ENCODE measurements at places on chromosomes 6 and 20. TPM values are rescaled to one million over a fixed set of nuclear protein-coding genes. Genes with fewer than 3 reads are reported as not detected.

Gene ACTL10
- total RNA-seq, result 0.27 TPM

- no peak for DNase-seq
- no peak overlapping the region for H3K27ac ChIP-seq
- no peaks in the 10 kb centered on the region for H3K36me3 ChIP-seq
- no peak overlapping the region for H3K4me3 ChIP-seq
These were observed 193.9 kb upstream of the KCNG1 start for GRCh38 chr20:51216850-51217249.

Gene SLC22A23
- 13.7 TPM for total RNA-seq

GRCh38 chr20:48619126-48620101, 208.4 kb downstream of the PREX1 start:
- no peak for DNase-seq
- H3K36me3 ChIP-seq, result no peaks in the 10 kb centered on the region
- H3K4me1 ChIP-seq, result peaks cover 5% of the 10 kb centered on the region
- no peak overlapping the region for H3K4me3 ChIP-seq
- H3K27ac ChIP-seq, result no peak overlapping the region
- H3K27me3 ChIP-seq, result no peaks in the 10 kb centered on the region

DNA sequence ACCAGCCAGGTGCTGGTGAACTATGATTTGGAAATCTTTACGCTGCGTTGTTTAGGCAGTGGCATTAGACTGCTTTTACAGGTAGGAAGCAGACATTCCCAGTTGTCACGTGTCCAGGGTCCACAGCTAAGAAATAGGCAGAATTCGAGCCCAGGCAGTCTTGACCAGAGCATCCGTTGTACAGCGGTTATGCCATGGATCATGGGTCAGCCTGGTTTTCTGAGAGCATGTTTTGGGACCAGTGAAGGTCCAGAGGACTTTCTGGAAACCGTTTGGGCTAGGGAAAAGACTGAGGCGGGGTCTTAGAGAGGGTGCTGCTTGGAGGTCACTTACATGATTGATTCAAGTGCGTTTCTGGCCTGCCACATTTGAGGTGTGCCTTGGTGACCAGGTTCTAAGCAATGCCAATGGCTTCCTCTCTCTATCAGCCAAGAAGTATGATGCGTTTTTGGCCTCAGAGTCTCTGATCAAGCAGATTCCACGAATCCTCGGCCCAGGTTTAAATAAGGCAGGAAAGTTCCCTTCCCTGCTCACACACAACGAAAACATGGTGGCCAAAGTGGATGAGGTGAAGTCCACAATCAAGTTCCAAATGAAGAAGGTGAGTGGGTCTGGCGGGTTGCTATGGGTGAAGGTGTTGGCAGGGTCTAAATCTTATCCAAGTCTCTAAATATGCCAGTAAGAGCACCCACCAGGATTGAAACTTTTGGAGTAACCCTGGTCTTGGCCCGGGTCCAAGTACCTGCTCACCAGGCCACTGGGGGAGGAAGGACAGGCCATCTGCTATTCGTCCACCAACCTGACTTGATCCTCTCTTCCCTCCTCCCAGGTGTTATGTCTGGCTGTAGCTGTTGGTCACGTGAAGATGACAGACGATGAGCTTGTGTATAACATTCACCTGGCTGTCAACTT, 1.8 kb downstream of the RPL10A start:
- no peaks in the 10 kb centered on the region for H3K27me3 ChIP-seq
- H3K27ac ChIP-seq, result peak overlapping the region; percentile 89
- DNase-seq, result peak; percentile 60
- peak overlapping the region; percentile 91 for H3K4me3 ChIP-seq

DNA sequence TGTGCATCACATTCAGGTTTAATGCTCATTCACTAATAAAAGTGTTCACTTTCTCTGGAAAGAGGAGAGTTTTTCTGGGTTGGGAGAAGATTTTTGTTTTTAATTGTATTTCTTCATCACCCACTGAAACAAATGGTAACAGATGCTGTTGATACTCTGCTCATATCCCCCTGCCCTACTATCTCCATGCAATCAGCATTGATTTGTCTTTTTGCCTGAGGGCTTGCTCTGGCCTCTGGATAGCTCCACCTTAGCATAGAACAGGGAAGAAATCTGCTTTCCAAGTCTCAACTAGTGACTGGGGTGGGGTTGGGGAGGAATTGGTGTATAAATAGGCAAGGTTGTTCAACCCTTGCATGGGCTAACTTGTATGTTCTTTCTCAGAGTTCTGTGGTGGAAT, 296.4 kb downstream of the KHDRBS2 start:
- no peak for DNase-seq
- H3K4me3 ChIP-seq, result no peak overlapping the region
- no peaks in the 10 kb centered on the region for H3K36me3 ChIP-seq
- no peaks in the 10 kb centered on the region for H3K4me1 ChIP-seq
- H3K27ac ChIP-seq, result no peak overlapping the region
- no peaks in the 10 kb centered on the region for H3K27me3 ChIP-seq

Data from psoas muscle (tissue), 8 donors.